ENCODE measurements at places on chromosomes 16 and 17. TPM values are rescaled to one million over a fixed set of nuclear protein-coding genes. Genes with fewer than 3 reads are reported as not detected.

The TBC1D26 gene
- total RNA-seq = 0.44 TPM

The CSHL1 gene
- total RNA-seq = not detected

The TBC1D16 gene
- total RNA-seq = 32.8 TPM

The EFTUD2 gene
- total RNA-seq = 60.0 TPM

The LPO gene
- not detected for total RNA-seq

The TNFRSF13B gene
- total RNA-seq = 0.80 TPM

The HOXB7 gene
- 16.8 TPM for total RNA-seq

The SIRT7 gene
- 20.6 TPM for total RNA-seq

The CBX4 gene
- total RNA-seq = 11.5 TPM

The BLMH gene
- total RNA-seq = 20.5 TPM

The TMEM132E gene
- under 0.01 TPM for total RNA-seq

The TRAPPC2L gene
- total RNA-seq = 37.8 TPM

The VAMP2 gene
- 28.1 TPM for total RNA-seq

The CDK3 gene
- 13.0 TPM for total RNA-seq

The HSD11B2 gene
- total RNA-seq = 66.9 TPM

The FBXW10 gene
- total RNA-seq = 0.15 TPM

The SYT17 gene
- 5.2 TPM for total RNA-seq

The TRIM47 gene
- total RNA-seq = 26.1 TPM

The SBK1 gene
- total RNA-seq = 0.16 TPM

Data from breast epithelium (tissue), 4 donors.